Hepatocyte (in vitro differentiated cells): ENCODE measurements at places on chromosomes 5 and 9. TPM values are rescaled to one million over a fixed set of nuclear protein-coding genes. Genes with fewer than 3 reads are reported as not detected.

ACSL6 gene
- total RNA-seq = 1.2 and 2.4 TPM in 2 replicates

SLU7 gene
- 39.9 and 62.5 TPM in 2 replicates for total RNA-seq

GNA14 gene
- 1.5 and 3.1 TPM in 2 replicates for total RNA-seq

KCNN2 gene
- total RNA-seq = 3.2 and 3.9 TPM in 2 replicates

SLIT3 gene
- 43.8 and 58.4 TPM in 2 replicates for total RNA-seq

MFAP3 gene
- total RNA-seq = 65.4 and 82.2 TPM in 2 replicates

SH3TC2 gene
- total RNA-seq = 3.5 and 3.8 TPM in 2 replicates

PCDHB12 gene
- total RNA-seq = 1.1 and 1.4 TPM in 2 replicates

ANKRD31 gene
- total RNA-seq = 0.47 and 0.60 TPM in 2 replicates

CDH18 gene
- total RNA-seq = 1.5 and 2.7 TPM in 2 replicates

CENPH gene
- 6.9 and 10.8 TPM in 2 replicates for total RNA-seq

SPATA31A3 gene
- total RNA-seq = not detected in 2 replicates

TPPP gene
- total RNA-seq = 1.6 and 2.0 TPM in 2 replicates

CATSPER3 gene
- not detected in 2 replicates for total RNA-seq

SPATA31C1 gene
- total RNA-seq = not detected in 2 replicates
